ENCODE measurements at places on chromosomes 2 and 18. TPM values are rescaled to one million over a fixed set of nuclear protein-coding genes. Genes with fewer than 3 reads are reported as not detected.

The TSPYL6 gene
- total RNA-seq, result not detected

DNA sequence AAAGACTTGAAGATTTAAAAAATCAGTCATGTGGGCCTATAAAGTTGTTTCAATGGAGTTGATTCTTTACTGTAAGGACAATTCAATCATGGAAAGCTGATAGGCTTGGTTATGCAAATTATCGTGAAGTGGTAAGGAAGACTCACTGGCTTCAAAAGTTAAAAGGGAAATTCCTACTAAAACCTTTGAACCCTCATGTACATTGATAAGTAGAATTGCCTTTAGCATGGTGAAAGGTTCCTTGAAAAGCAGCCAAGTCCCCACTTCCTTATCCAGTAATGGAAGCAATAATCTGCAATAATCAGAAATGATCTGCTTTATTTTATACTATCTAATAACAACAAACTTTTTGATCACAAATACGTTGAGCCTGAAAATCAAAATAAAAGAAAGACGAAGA lies 14.4 kb upstream of the CCL20 start:
- H3K36me3 ChIP-seq, result no peaks in the 10 kb centered on the region
- no peaks in the 10 kb centered on the region for H3K4me1 ChIP-seq
- no peak overlapping the region for H3K27ac ChIP-seq
- no peak overlapping the region for H3K4me3 ChIP-seq
- DNase-seq, result no peak
- no peaks in the 10 kb centered on the region for H3K27me3 ChIP-seq

The DNAH6 gene
- under 0.01 TPM for total RNA-seq

- no peaks in the 10 kb centered on the region for H3K36me3 ChIP-seq
- H3K27me3 ChIP-seq, result no peaks in the 10 kb centered on the region
- H3K4me1 ChIP-seq, result peaks cover 15% of the 10 kb centered on the region
- no peak for DNase-seq
- H3K27ac ChIP-seq, result no peak overlapping the region
- no peak overlapping the region for H3K4me3 ChIP-seq
Measured at GRCh38 chr2:241555711-241556110, 2.8 kb upstream of the BOK start.

The PFN4 gene
- 0.28 TPM for total RNA-seq

GRCh38 chr18:57921708-57922107 lies 118.6 kb upstream of the ATP8B1 start:
- DNase-seq, result peak; percentile 60
- H3K27ac ChIP-seq, result no peak overlapping the region
- peaks cover 5% of the 10 kb centered on the region for H3K4me1 ChIP-seq
- no peak overlapping the region for H3K4me3 ChIP-seq
- H3K36me3 ChIP-seq, result no peaks in the 10 kb centered on the region

The ITM2C gene
- 46.8 TPM for total RNA-seq

The HOXD13 gene
- total RNA-seq, result not detected

GRCh38 chr2:128797937-128798336 lies 479.3 kb upstream of the HS6ST1 start:
- H3K27me3 ChIP-seq, result no peaks in the 10 kb centered on the region
- H3K27ac ChIP-seq, result no peak overlapping the region
- H3K4me1 ChIP-seq, result no peaks in the 10 kb centered on the region
- H3K36me3 ChIP-seq, result no peaks in the 10 kb centered on the region

The ITPRIPL1 gene
- 1.4 TPM for total RNA-seq

The AMER3 gene
- not detected for total RNA-seq

DNA sequence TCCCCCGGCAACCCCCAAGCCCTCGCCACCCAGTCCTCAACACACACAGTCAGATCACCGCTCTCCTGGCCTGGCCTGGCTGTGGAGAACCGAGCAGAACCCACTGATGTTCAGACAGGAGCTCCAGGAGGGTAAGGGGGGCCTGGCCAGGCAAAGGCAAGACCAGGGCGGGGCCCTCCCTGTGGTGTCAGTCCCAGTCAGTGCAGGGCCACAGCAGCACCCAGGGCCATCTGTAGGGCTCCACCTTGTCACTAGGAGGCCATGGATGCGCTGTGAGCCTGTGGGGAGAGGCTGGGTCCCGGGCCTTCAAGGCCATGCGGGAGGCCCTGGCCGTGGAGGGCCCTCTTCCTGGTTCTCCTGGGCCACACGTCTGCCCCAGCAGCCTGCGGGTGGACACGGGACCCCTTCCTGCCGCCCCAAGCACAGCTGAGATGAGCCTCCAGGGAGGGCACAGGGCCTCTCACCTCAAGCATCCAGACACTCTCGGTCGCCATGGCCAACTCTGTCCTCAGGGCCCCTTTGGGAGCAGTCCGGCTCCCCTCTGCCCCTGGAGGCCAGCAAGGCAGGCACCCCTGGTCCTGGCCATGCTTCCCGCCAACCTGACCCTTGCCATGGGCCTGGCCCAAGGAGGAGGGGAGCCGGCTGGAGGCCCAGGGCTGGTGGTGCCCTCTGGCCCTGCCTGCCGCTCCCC lies 2.0 kb downstream of the ANO7 start:
- no peak overlapping the region for H3K4me3 ChIP-seq
- H3K36me3 ChIP-seq, result no peaks in the 10 kb centered on the region

DNA sequence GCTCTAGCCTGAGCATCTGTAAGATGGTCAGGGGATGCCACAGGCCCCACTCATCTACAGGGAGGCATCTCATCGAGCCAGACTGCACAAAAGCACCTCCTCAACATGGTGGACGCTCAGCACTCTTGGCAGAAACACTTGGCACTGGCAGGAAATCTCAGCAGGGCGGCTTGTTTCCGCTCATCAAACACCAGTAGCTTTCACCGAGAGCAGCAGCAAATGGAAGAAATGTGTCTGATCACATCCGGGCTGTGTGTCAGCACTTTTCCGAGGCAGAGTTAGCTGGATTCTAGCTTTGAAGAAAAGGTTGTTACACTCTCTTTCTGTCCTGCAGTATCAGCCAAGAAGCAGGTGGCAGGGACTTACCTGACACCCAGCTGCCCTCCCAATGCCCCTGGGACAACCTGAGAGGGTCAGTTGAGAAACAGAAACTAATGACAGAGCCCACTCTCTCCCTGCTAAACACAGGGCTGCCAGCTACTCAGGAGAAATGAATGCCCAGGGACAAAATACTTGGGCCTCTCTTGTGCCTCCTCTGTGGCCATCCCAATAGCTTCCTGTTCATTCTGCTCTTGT lies 68.9 kb upstream of the FZD7 start:
- H3K36me3 ChIP-seq, result no peaks in the 10 kb centered on the region
- no peak overlapping the region for H3K27ac ChIP-seq
- no peaks in the 10 kb centered on the region for H3K27me3 ChIP-seq
- no peak for DNase-seq
- no peak overlapping the region for H3K4me3 ChIP-seq

DNA sequence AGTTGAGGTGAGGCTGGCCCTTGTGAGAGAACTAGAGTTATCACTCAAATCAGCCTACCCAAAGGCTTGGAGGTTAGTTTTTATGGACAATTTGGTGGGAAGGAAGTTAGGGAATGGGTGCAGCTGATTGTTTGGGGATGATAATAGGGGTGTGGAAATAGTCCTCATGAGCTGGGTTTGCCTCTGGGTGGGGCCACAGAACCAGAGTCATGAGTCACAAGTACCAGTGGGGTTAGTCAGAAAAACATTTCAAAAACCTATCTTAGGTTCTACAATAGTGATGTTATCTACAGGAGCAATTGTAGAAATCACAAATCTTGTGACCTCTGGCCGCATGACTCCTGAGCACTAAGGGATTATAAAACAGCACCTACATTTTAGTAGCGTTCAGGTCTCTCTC lies 630.1 kb upstream of the PIK3C3 start:
- peak; percentile 47 for DNase-seq
- H3K4me1 ChIP-seq, result peaks cover 3% of the 10 kb centered on the region
- H3K4me3 ChIP-seq, result no peak overlapping the region
- no peaks in the 10 kb centered on the region for H3K36me3 ChIP-seq
- no peaks in the 10 kb centered on the region for H3K27me3 ChIP-seq
- H3K27ac ChIP-seq, result no peak overlapping the region

DNA sequence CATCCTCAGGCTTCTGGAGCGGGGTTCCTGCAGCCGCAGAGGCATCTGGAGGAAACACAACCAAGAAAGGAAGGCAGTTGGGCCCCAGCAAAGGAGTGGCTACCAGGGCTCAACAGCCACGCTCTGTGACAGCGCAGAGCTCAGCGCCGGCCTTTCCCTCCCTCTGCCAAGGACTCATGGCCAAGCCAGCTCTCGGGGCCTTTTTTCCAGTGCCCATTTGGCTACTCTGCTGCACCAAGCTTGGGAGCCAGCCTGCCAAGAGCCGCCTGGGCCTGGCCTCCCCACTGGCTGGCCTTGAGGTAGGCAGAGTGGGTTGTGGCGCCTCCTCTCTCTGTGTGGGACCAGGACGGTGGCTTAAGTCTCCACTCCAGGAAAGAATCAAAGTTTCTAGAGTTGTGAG lies 7.2 kb upstream of the CCDC74A start:
- H3K27ac ChIP-seq, result no peak overlapping the region
- no peak for DNase-seq
- no peaks in the 10 kb centered on the region for H3K4me1 ChIP-seq
- H3K36me3 ChIP-seq, result peaks cover 28% of the 10 kb centered on the region

GRCh38 chr18:710418-711300 lies 1.8 kb downstream of the ENOSF1 start:
- DNase-seq, result no peak
- no peak overlapping the region for H3K4me3 ChIP-seq
- H3K4me1 ChIP-seq, result no peaks in the 10 kb centered on the region
- H3K36me3 ChIP-seq, result peaks cover 5% of the 10 kb centered on the region
- H3K27me3 ChIP-seq, result no peaks in the 10 kb centered on the region
- H3K27ac ChIP-seq, result no peak overlapping the region

- H3K4me1 ChIP-seq, result no peaks in the 10 kb centered on the region
- no peaks in the 10 kb centered on the region for H3K36me3 ChIP-seq
- DNase-seq, result no peak
- no peaks in the 10 kb centered on the region for H3K27me3 ChIP-seq
- H3K27ac ChIP-seq, result no peak overlapping the region
Measured at GRCh38 chr2:7986431-7986830, 695.4 kb upstream of the ID2 start.

- peaks cover 32% of the 10 kb centered on the region for H3K4me1 ChIP-seq
- no peak overlapping the region for H3K27ac ChIP-seq
- no peak for DNase-seq
- no peak overlapping the region for H3K4me3 ChIP-seq
- H3K27me3 ChIP-seq, result no peaks in the 10 kb centered on the region
- H3K36me3 ChIP-seq, result 0 out of 2 replicates have a peak, but pooled peaks cover 2% of the 10 kb centered on the region
Measured at GRCh38 chr2:217945530-217945929, 57.3 kb downstream of the TNS1 start.

GRCh38 chr2:152376968-152377367 lies 42.0 kb downstream of the FMNL2 start:
- DNase-seq, result no peak
- H3K27me3 ChIP-seq, result no peaks in the 10 kb centered on the region
- no peak overlapping the region for H3K4me3 ChIP-seq
- no peak overlapping the region for H3K27ac ChIP-seq

The RGPD4 gene
- not detected for total RNA-seq

The AGXT gene
- total RNA-seq, result not detected

DNA sequence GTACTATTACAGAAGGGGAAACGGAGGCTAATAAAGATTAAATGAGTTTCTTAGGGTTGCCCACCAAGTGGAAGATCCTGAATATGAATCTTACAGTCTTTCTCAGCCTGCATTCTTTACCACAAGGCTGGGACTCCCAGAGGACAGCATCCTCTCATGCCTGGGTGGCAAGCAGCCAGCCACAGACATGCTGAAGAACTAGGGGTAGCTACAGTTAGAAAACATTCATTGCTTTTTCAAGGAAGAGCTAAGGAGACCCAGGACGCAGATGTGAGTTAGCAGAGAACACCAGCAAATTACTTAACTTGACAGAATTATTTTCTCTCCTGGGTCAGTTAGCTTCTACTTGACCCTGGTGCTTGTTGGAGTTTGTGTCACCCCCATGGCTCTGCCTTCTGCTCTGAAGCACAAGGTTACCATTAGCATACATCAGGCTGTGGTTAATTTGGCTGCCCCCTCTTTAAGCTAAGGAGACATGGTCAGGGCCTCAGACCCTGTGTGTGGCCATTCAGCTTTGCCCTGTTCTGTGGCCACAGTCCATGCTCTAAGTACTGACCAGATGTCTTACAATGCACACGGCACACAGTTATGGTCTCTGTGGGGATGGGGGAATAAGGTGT lies 132.3 kb upstream of the TNP1 start:
- peak overlapping the region; percentile 5 for H3K27ac ChIP-seq
- H3K27me3 ChIP-seq, result peaks cover 3% of the 10 kb centered on the region
- no peaks in the 10 kb centered on the region for H3K36me3 ChIP-seq
- H3K4me3 ChIP-seq, result no peak overlapping the region
- DNase-seq, result no peak

DNA sequence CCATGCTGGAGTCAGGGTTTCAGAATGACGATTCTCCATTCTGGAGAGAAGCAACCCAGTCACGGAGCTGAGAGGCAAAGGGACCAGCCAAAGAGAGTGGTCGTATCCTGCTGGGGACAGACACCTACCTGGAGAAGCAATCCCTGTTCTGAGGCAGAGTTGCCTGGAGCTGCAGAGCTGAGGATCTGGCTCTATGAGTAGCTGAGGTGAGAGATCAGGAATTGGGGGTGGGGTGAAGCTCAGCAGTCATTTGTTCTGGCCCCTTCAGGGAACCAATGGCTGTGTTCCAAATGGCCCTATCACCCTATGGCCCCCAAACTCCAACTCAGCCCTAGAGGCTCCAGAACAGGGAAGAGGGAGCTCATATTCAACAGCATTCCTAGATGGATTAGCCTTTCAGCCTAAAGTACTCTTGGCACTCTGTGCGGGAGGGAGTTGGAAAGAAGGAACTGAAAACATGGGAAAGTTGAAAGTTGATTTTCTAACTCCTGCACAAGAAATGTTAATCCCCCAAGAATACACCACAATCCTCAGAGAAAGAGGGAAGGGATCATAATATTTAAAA lies 3.3 kb upstream of the ATRAID start:
- H3K27me3 ChIP-seq, result no peaks in the 10 kb centered on the region
- H3K4me1 ChIP-seq, result peaks cover 6% of the 10 kb centered on the region
- DNase-seq, result no peak
- H3K4me3 ChIP-seq, result no peak overlapping the region
- no peak overlapping the region for H3K27ac ChIP-seq

DNA sequence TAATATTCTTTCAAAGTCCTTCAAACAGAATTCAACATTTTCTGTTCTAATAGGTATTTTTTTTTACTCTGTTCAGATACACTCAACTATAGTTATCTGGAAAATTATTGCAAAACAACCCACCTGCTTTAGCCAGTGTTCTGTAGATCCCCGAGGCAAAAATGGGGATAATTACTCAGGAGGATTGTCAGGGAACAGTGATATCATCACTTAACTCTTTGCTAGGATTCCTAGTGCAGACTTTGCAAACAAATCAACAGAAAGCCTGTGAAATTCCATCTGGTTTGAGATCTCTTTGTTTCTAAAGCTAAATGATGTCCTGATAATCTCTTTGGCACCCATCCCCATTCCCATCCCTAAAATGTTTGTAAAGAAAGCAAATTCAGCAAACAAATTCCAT lies 413.6 kb upstream of the MEIS1 start:
- H3K4me1 ChIP-seq, result no peaks in the 10 kb centered on the region
- no peak for DNase-seq
- H3K27me3 ChIP-seq, result no peaks in the 10 kb centered on the region
- H3K4me3 ChIP-seq, result no peak overlapping the region
- H3K27ac ChIP-seq, result no peak overlapping the region
